PC-9 (cell line): ENCODE measurements at places on chromosomes 1 and 21. TPM values are rescaled to one million over a fixed set of nuclear protein-coding genes. Genes with fewer than 3 reads are reported as not detected.

Gene SLC45A1
- 0.20 TPM in 1 of 2 replicates, not detected in the other for total RNA-seq

Gene CTNNBIP1
- total RNA-seq, result 58.9 and 70.5 TPM in 2 replicates

Gene C1QTNF12
- total RNA-seq, result 5.2 and 11.8 TPM in 2 replicates

Gene ECM1
- total RNA-seq, result 6.3 and 10.3 TPM in 2 replicates

GRCh38 chr1:154767315-154768240 is 102.5 kb downstream of the KCNN3 start:
- H3K36me3 ChIP-seq, result no peaks in the 10 kb centered on the region
- H3K27ac ChIP-seq, result no peak overlapping the region
- no peaks in the 10 kb centered on the region for H3K4me1 ChIP-seq
- no peak for DNase-seq

- no peaks in the 10 kb centered on the region for H3K36me3 ChIP-seq
- no peaks in the 10 kb centered on the region for H3K27me3 ChIP-seq
- H3K27ac ChIP-seq, result no peak overlapping the region
- no peaks in the 10 kb centered on the region for H3K4me1 ChIP-seq
These were observed 442.3 kb downstream of the LRRIQ3 start for GRCh38 chr1:73755649-73756048.

DNA sequence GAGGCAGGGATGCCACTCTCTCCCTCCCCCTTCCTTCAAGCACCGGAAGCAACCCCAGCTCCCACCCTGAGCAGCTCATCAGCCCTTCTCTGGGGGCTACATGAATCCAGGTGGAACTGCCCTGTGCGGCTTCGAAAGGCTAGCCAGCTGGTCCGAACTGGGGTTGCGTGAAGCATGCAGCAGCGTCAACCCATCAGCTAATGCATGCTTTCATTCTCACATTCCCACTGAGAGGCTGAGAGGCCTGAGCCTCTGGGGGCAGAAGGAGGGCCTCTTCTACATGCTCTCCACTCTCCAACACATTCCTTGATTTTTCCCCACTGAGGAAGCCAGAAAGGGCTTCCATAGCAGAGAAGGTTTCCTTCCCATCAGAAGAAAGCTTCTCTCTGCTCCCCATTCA is 5.6 kb downstream of the RXRG start:
- no peak overlapping the region for H3K27ac ChIP-seq
- H3K36me3 ChIP-seq, result no peaks in the 10 kb centered on the region
- peaks cover 37% of the 10 kb centered on the region; the same call in 1 of the 2 replicates for H3K27me3 ChIP-seq
- DNase-seq, result no peak
- H3K4me1 ChIP-seq, result no peaks in the 10 kb centered on the region

DNA sequence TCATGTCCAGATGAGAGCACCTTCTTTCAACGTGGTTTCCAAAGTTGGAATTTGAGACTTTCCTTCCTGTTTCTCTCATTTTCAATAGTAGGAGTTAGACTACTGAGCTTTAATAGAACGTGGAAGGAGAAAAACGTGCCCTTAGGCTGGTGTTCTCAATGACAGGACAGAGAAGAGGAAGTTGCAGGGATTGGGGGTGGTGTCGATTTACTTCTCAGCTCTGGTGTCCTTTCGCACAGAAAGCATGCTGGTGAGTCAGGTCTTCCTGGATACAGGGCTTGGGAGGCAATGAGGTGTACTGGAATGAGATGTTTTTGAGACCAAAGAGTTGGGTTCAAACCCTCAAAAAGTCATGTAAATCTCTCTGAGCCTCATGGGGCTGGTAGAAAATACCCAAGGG is 67.1 kb downstream of the HIVEP3 start:
- peak; percentile 98 for DNase-seq
- no peak overlapping the region for H3K4me3 ChIP-seq
- no peaks in the 10 kb centered on the region for H3K36me3 ChIP-seq
- peak overlapping the region; percentile 80 for H3K27ac ChIP-seq
- H3K27me3 ChIP-seq, result no peaks in the 10 kb centered on the region

GRCh38 chr1:199843861-199844260 is 183.6 kb upstream of the NR5A2 start:
- no peak overlapping the region for H3K4me3 ChIP-seq
- no peak overlapping the region for H3K27ac ChIP-seq
- H3K27me3 ChIP-seq, result no peaks in the 10 kb centered on the region

GRCh38 chr21:41744028-41744930 is 22.6 kb downstream of the RIPK4 start:
- H3K27ac ChIP-seq, result no peak overlapping the region
- H3K4me3 ChIP-seq, result no peak overlapping the region
- no peaks in the 10 kb centered on the region for H3K4me1 ChIP-seq
- no peak for DNase-seq
- H3K36me3 ChIP-seq, result peaks cover 66% of the 10 kb centered on the region
- no peaks in the 10 kb centered on the region for H3K27me3 ChIP-seq

DNA sequence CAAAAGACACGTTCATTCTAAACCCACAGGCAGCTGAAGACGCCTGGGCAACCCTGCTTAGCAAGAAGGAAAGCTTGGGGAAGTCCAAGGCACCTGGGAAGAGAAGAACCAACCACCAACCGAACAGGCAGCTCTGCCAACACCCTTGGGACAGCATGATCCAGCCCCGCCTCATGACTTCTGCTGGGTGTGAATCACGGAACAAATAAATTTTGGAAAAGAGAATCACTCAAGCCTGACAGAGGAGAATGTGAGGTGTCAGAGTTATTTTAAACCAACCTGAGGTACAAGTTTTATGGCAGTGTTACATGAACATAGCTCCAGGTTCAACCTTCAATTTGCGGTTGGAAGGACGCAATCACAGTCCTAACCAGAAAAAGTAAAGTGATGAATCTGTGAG is 10.0 kb upstream of the PADI4 start:
- 0 out of 2 replicates have a peak overlapping the region, but pooled peaks have one; percentile 34 for H3K27ac ChIP-seq
- H3K4me3 ChIP-seq, result no peak overlapping the region
- H3K27me3 ChIP-seq, result no peaks in the 10 kb centered on the region
- DNase-seq, result peak; percentile 74

- H3K4me3 ChIP-seq, result no peak overlapping the region
- H3K27ac ChIP-seq, result no peak overlapping the region
- no peaks in the 10 kb centered on the region for H3K4me1 ChIP-seq
- no peak for DNase-seq
These were observed 667.1 kb downstream of the LTN1 start for GRCh38 chr21:28325618-28326017.

DNA sequence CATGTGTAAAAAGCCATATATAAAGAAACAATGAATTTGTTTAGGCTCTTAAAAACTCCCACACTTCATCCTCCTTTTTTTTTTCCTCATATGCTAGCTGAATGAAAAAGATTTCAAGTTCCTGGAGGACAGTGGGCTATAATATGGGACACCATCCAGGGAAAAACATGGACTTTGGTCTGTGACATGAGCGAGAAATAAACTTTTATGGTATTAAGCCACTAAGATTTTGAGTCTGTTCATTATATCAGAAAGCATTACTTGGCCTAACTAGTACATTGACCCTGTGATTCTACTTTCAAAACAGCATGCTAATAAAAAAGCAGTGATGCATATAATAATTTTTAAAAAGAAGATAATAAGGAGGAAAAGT is 392.3 kb upstream of the CAMK1G start:
- no peaks in the 10 kb centered on the region for H3K36me3 ChIP-seq
- H3K4me1 ChIP-seq, result no peaks in the 10 kb centered on the region
- H3K27me3 ChIP-seq, result no peaks in the 10 kb centered on the region
- no peak overlapping the region for H3K4me3 ChIP-seq
- H3K27ac ChIP-seq, result no peak overlapping the region

GRCh38 chr1:156622581-156623297 is 3.5 kb downstream of the HAPLN2 start:
- no peak for DNase-seq
- H3K4me3 ChIP-seq, result no peak overlapping the region
- H3K4me1 ChIP-seq, result peaks cover 14% of the 10 kb centered on the region
- H3K27me3 ChIP-seq, result peaks cover 34% of the 10 kb centered on the region

- no peak for DNase-seq
- no peaks in the 10 kb centered on the region for H3K36me3 ChIP-seq
- no peaks in the 10 kb centered on the region for H3K4me1 ChIP-seq
- H3K4me3 ChIP-seq, result no peak overlapping the region
These were observed 12.7 kb downstream of the ADAMTS1 start for GRCh38 chr21:26832546-26832945.

GRCh38 chr1:192763243-192763642 is 45.6 kb upstream of the RGS2 start:
- peak; percentile 36 for DNase-seq
- no peak overlapping the region for H3K4me3 ChIP-seq
- no peak overlapping the region for H3K27ac ChIP-seq
- H3K27me3 ChIP-seq, result no peaks in the 10 kb centered on the region

DNA sequence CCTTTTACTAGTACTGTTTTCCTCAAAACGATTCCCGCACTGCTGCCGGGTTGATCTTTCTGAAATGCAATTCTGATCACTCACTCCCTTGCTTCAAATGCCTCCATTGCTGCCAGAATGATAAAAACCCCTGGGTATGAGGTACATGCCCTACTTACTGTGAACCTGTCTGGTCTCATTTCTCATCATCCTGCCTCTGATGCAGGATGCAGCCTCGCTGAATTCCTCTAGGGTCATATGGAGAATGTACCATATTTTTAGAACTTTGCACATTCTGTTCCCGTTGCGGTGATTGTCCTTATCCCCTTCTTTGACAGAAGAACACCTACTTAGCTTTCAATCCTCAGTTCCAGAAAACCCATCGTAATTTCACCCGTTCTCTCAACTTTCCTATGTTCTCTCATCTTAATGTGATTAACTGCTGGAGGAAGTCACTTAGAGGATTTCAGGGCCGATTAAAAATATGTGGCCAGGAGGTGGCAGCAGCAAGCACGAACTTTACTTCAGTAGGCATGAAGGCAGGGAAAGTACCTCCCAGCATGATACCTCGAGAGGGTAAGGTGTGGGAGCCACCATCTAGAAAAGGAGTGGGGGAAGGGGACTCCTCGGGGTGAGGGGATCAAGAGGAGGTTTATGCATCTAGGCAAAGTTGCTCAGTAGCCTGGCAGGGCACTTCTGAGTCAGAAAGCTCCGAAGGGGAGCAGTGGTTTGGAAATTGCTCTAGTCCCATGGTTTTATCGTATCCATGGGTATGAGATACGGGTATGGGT is 361.5 kb upstream of the ZP4 start:
- H3K36me3 ChIP-seq, result no peaks in the 10 kb centered on the region
- DNase-seq, result no peak
- no peak overlapping the region for H3K27ac ChIP-seq
- no peaks in the 10 kb centered on the region for H3K27me3 ChIP-seq
- H3K4me3 ChIP-seq, result no peak overlapping the region
- no peaks in the 10 kb centered on the region for H3K4me1 ChIP-seq

GRCh38 chr1:75165264-75165663 is 31.1 kb downstream of the LHX8 start:
- no peaks in the 10 kb centered on the region for H3K4me1 ChIP-seq
- H3K27ac ChIP-seq, result no peak overlapping the region
- H3K36me3 ChIP-seq, result no peaks in the 10 kb centered on the region
- H3K27me3 ChIP-seq, result no peaks in the 10 kb centered on the region
- no peak overlapping the region for H3K4me3 ChIP-seq
